Astrocyte (in vitro differentiated cells and primary cell): ENCODE measurements at places on chromosomes 1 and 21.

GRCh38 chr1:112956544-112957132 lies 642 bp upstream of the SLC16A1 start:
- no peak for DNase-seq

GRCh38 chr1:42420911-42421585 lies 34.8 kb downstream of the ZMYND12 start:
- DNase-seq = peak; percentile 98

DNA sequence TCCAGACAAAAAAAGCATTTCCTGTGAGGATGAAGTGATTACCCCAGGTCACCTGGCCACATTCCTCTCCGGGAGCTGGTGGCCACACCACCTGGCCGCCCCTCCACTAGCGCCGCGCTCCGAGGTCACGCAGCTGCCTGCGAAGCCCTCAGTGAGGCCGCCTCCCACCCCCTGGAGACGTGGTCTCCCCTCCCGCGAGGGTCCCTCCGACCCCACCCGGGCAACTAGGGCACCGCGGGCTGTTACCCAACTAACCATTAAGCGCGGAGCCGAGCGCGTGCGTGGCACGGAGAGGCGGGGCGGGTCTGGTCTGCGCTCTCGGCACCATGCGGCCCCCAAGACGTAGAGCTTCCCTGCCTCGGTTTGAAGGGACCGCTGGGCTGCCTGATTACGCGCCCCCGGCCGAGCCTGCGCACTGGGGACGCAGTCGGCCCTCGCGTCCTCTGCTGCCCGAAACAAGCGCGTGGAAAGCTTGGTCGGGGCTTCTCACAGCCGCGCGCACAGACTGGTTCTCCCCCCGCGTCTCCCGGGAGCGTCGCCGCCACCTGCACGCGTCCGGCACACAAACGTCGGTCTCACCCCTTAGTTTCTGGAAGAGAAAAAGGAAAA lies 106.5 kb downstream of the SLC16A1 start:
- DNase-seq = peak; percentile 56

GRCh38 chr1:167270349-167271092 lies 49.8 kb downstream of the POU2F1 start:
- no peak for DNase-seq

DNA sequence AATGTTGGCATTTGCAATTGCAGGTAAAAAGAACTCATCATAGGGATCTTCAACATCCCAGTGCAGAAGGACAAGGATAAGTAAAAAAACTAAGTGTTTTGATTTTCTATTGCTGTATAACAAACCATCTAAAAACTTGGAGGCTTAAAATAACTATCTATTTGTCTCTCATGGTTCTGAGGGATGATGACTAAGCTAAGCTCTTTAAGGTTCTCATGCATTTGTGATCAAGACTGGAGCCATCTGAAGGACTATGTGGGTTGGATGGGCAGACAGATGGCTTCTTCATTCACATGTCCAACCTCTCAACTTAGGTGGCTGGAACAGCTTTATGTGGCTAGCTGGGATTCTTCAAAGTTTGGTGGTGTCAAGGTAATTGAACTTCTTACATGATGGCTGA lies 51.5 kb downstream of the RPL5 start:
- no peak for DNase-seq

DNA sequence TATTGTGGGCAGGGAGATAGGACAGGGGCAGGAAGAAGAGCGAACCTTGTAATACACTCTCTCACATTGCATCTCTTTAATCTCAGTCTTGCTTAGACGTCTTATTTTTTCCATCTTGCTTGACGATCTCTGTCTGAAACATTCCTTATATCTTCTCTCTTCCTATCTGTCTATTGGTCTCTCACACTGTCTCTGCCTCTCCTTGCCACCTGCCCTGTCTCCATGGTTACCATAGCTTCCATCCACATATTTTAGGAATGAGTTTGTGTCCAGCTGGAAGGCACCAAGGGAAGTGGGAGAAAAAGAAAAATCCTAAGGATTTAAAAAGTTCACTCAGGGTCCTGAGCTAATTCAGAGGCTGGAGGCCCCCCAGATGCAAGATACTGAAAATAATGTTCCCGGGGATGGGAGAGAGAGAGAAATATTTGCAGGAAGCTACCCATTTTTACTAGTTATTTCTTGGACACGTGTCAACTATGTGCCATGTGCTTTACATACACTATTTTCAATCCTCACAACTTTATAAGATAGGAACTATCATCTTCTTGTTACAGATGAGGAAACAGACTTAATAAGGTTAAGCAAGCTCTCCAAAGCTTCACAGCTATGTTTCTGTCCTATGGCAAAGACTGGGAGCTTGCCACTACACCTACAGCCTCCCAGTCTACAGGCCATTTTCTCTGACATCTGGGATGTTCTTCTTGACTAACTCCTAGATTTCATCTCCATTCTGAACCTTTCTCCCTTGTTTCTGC lies 933 bp downstream of the ANKRD34A start:
- DNase-seq = peak; percentile 70

- DNase-seq = peak; percentile 3
Measured at GRCh38 chr1:98559291-98559690, 102.2 kb upstream of the SNX7 start.

DNA sequence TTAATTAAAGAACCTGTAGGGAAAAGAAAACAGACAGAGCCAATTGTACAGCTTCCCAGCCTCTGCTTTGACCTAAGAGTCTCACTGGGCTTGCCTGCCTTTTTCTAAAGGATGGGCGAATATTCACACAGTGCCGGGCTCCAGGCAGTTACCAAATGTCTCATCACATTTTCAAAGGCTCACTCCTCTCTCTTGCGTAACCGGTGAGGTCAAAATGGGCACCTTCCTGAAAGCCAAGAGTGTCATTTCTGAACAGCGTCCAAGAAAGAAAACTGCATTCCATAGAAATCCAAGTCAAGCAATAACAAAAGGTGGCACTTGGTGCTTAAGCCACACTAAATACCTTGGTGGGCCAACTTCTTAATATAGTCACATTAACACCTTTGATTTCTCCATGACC lies 710 bp upstream of the PALMD start:
- peak; percentile 49 for DNase-seq

DNA sequence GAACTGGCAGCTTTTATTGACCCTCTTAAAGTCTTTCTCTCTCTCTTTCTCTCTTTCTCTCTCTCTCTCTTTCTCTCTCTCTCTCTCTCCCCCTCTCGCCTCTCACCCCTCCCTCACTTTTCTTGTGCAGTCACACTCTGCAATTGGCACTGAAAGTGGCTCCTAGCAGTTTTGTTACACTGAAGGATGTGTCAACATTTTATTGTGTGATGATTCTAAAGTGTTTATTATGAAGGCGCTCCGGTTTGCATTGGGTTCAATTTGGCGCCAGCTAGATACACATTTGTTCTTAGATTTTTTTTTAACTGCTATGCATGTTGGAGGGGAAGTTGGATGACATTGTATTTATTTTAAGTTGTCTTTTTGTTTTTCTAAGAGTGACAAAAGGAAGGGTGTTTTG lies 64.0 kb upstream of the CHRM3 start:
- DNase-seq = no peak

GRCh38 chr1:233815865-233816264 lies 88.6 kb upstream of the SLC35F3 start:
- DNase-seq = no peak

DNA sequence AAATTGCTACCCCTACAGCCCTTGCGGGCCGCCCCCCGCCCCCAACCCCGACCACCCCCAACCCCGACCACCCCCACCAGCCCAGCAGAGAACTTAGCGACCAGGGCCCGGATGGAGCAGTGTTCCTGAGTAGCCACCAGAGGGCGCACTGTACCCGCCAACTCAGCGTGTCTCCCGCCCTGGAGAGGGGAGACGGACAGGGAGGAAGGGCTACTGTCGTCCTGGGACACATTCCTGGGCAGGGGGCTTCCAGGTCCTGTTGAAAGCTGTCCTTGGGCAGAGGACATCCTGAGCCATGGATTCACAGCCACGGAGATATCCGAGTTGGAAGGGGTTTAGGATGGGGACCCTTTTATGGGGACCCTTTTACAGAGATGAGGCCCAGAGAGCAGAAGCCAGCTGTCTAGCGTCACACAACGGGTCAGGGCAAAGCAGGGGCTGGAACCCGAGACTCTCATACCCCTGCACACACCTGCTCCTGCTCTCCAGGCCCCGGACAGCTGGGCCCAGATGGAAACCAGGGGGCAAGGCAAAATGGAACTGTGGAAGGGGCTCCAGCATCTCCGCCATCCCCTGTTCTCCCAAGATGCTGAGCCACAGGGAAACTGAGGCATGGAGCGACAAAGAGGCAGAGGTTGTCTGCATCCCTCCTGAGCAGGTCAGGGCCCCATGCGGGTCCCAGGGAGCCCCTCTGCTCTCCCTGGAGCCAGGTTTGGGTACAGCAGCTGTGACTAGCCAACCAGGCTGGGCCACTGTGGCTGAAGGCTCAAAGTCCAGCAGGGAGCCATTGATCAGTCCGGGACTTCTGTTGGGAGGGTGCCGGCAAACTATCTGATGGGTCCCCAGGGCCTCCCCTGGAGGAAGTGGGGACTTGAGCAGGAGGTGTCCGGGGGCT lies 25.0 kb upstream of the LAPTM5 start:
- no peak for DNase-seq

DNA sequence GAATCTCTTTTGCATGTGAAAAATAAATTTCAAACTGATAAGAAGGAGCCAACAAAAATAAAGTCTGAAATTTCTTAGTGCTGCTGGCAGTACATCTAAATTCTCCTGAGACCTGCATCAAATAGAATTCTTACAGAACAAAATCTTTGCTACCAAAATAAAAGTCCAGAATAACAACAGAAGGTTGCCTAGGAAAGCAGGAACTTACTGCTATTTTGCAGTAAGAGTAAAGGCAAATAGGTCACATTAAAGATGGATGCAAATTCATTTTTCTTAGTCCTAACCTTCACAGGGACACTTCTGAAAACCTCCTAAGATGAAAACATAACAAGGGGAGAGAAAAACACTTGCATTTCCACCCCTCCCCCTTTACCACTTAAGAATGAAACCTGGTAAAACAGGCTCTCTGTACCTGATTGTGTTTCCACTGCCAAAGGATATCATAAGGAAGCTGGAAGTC lies 59.0 kb downstream of the RUSC1 start:
- peak; percentile 80 for DNase-seq

GRCh38 chr1:220894025-220894923 lies 15.0 kb downstream of the HLX start:
- no peak for DNase-seq

- no peak for DNase-seq
Measured at GRCh38 chr1:228039006-228039903, 32.5 kb downstream of the WNT3A start.

DNA sequence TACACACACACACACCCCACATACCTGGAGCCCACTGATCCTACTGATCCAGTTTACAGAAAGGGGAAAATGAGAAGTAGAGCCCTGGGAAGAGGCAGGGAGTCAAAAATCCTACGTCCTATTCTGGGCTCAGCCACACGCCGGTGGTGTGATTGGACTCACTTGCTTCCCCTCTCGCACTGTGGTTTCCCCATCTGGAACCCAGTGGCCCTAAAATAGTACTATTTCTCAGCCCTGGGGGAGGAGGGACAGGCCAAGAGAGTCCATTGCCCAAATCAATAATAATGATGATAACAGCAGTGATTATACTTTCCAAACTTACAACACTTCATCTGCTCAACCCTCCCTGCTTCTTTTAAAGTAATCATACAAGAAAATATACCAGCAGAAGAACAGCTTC lies 2.9 kb upstream of the PIGR start:
- no peak for DNase-seq

DNA sequence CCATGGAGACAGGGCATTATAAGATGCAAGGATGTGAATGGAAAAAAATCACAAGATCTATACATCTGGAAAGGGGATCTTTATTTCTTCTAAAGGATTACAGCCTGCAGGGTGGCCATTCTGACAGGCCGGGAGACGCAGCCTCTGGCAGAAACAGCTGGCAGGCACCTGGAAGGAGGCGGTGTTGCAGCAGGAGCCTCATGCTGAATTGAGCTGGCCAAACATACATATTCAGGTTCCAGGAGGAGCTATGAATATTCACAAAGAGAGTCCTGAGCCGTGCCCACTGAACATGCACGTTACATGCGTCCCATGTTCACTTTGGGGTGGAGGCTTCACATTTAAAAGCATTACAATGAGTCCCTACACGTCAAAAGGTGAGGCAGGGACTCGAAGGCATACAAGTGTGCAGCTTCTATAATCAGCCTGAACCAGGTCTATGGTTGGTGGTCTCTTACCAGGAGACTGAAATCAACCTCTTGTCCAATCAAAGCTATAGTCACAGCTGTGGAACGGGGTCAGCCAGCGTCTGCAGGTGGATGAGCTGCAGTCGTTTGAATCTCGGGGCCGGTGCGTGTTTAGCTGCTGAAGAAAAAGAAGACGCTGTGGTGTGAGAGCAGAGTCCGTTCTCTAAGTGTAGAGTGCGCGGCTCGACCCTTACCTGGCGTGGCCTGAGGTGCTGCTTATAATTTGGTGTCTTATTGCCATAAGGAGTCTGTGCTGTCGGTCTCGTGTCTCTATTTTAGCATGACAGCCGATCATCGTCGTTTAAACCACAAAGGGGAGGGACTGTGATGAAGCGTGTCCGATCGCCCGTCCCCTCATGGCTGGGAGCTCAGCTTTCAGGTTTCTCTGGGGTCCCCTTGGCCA lies 183.0 kb downstream of the ETS2 start:
- DNase-seq = no peak

GRCh38 chr1:150365941-150366340 lies 2.0 kb downstream of the RPRD2 start:
- no peak for DNase-seq

- DNase-seq = no peak
Measured at GRCh38 chr1:214708321-214708955, 105.4 kb downstream of the CENPF start.

- peak; percentile 54 for DNase-seq
Measured at GRCh38 chr1:148362626-148363438, 120.3 kb downstream of the PPIAL4G start.

GRCh38 chr1:57553666-57554065 lies 129.8 kb upstream of the DAB1 start:
- DNase-seq = no peak

GRCh38 chr1:247056071-247056470 lies 22.5 kb downstream of the ZNF670 start:
- no peak for DNase-seq

GRCh38 chr1:43274125-43274803 lies 4.5 kb downstream of the TMEM125 start:
- peak; percentile 15 for DNase-seq
